ENCODE measurements at places on chromosomes 1 and 21.

GRCh38 chr1:224533517-224533916 is 82.6 kb upstream of the CNIH3 start:
- DNase-seq, result no peak

- no peak for DNase-seq
These were observed 5.8 kb downstream of the BCL9 start for GRCh38 chr1:147547065-147547464.

GRCh38 chr21:29185172-29185571 is 54.7 kb downstream of the MAP3K7CL start:
- no peak for DNase-seq

GRCh38 chr21:25750085-25750484 is 15.3 kb downstream of the GABPA start:
- no peak for DNase-seq

DNA sequence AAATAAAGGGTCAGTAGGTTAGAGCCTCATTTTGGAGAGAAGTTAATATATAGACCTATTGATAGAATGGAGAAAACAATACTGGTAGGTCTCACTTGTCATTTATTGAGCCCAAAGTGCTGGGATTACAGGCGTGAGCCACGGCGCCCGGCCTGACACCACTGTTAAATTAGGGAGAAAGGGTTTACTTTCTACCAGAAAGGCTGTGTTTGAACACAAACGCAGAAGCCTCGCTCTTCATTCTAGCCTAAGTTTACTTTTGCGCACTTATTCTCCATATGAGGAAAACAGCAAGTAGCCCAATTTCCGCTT is 710 bp upstream of the PRPF3 start:
- no peak for DNase-seq

GRCh38 chr1:234371414-234371813 is 1.8 kb upstream of the COA6 start:
- no peak for DNase-seq

DNA sequence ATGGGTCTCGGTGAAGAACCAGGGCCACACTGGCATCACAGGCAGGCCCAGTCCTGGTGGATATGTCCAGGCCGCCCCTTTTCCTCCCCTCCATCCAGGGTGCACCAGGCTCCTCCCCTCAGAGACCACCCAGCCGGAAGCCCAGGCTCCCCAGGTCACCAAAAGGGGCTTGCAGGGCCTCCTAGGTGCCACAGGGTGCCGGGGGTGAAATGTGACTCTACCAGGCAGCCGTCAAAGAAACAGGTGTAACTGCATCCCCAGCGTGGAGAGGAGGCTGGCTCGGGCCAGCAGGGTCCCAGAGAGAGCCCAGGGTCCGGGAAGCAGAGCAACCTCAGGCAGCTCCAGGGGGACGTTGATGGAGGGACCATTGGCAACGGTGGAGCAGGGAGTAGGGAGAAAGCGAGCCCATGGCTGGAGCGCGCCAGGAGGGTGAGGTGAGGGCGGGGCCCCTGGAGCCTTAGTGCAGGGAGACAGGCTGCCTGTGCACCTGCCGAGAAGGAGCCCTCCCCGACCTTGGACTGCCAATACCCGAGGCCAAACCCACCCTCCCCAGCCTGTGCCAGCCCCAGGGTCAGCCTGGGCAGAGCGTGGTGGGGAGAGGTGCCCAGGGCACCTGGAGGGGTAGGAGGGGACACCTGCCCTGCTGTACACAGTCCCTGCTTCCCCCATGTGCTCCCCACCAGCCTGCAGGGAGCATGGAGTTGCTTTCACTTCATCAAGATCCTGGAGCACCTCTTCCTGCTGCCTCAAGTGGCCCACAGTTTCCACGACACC is 48.3 kb upstream of the POFUT2 start:
- no peak for DNase-seq

DNA sequence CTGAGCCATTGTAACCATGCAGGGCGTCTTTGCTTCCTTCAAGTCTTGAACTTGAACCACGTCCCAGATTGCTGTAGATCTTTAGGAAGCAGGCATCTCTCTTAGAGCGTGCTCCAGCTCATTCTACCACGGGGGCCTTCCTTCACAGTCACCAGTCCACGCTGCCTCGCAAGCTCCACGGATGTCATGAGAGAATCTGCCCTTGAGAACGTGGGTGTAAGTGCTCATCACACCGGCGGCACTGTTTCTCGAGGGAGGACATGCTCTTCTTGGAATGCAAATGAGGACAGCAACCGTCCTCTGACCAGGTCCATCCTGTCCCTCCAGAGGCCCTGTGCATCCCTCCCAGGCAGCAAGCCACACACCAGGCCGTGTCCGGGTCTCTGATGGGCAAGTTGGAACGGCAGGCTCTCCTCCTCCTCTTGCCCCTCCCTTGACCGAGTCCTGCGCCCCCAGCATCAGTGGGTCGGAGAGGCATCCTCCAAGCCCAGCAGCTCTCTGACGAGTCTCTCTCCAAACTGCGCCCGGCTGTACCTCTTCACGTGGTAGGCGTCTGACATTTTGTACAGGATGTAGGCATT is 103.1 kb downstream of the PGBD5 start:
- DNase-seq, result no peak

DNA sequence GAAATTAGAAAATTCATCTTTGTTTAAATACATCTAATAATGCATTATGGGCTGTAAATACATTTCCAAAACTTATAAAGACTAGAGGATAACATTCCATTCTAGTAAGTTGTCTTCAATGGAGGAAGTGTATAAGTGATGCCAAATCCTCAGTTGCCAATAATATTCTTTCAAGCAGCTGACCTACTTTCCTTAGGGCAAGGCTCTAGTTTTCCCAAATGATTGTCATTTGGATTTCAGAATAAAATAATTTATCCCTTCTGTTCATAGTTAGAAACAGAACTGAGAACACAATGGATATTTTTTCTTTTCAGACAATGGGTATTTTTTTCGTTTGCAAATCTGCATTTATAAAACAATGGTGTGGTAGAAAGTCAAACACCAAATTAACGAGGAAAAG is 354.9 kb upstream of the ADAMTS5 start:
- DNase-seq, result no peak

GRCh38 chr1:32622806-32623681 is 27.3 kb downstream of the ZBTB8OS start:
- DNase-seq, result no peak

- no peak for DNase-seq
These were observed 99.1 kb upstream of the ACTRT2 start for GRCh38 chr1:2921970-2922686.

DNA sequence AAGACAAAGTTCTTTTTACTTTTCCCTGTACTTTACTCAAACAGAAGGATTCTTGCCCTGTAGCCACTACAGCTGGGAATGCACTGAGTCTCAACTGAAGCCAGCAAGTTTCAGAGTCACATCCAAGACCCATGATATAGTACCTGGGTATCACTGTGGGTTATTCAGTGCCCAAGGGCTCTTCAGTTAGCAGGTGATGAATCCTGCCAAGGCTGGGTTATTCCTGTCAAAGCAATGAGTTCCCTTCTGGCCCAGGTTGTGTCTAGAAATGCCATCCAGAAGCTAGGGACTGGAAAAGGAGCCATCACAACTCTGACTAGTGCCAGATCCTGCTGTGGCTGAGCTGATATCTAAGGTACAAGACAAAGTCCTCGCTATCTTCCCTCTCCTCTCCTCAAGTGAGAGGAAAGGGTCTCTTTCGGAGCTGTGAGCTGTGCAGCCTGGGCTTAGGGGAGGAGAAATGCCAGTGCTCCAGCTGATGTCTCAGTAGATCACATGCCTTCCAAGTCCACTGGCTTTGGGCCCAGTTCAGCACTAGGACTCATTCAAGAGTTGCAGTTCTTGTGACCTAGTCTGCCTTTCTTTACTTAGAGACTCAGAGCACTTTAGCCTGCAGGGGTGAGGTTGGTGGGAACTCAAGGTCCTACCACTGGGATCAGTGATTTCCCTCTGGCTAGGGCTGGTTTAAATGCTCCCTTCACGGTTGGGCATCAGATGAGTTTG is 369.4 kb downstream of the TBX15 start:
- DNase-seq, result no peak

DNA sequence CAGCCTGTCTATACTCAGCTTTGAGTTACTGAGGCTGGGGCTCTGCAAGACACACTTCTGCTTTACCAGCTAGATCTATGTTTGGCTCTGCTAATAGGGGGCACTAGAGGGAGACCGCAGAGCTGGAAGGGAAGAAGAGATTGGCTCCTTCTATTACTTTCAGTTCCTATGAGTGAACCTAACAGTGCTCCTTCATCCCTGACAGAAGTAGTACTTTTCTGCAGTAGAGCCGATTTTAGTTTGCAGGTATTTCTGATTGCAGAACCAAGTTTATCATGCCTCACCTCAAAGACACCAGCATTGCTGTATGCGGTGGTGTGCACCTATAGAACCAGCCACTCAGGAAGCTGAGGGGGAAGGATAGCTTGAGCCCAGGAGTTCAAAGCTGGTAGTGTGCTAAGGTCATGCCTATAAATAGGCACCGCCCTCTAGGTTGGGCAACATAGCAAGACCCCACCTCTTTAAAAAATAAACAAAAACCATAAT is 5.7 kb upstream of the ZDHHC18 start:
- no peak for DNase-seq

- no peak for DNase-seq
These were observed 78.6 kb downstream of the STUM start for GRCh38 chr1:226627050-226627755.

DNA sequence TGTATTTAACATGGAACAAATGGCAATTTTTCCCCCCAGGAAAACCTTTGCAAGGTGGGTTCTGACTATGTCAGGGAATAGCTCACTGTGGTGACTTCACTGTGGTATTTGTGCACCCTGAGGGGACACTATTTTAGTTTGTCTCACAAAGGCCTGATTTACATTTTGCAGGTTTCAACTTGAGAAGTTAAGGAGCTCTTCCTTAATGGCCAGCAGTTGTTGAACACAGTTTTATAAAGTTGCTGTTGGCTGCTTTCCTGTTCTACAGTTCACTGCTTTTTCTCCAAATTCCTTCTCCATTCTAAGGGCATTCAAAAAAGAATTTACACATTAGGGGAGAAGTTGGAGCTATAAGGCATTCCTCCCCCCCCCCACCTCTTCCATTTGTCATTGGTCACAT is 4.6 kb downstream of the LAMC1 start:
- DNase-seq, result no peak

DNA sequence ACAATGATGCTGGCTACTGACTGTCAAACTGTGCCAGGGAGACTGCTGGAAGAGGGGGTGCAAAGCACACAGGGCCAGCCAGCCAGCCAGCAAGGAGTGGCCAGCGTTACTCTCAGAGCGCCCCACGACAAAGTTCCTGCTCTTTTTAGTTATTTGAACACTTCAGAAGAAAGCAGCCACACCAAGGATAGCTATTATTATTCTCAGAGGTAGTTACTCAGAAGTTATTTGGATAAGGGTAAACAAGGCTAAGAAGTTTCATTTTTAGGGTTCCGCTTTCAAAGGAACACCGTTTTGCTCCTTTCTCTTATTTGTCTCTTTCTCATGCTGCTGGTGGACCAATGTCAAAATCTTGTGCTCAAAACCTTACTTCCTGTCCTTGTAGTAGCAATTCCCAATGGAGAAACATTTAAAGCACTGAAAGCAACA is 59.9 kb downstream of the VANGL2 start:
- DNase-seq, result no peak

- DNase-seq, result no peak
These were observed 6.0 kb downstream of the FNBP1L start for GRCh38 chr1:93453911-93454310.

GRCh38 chr1:9942399-9942938 is 722 bp downstream of the LZIC start:
- DNase-seq, result no peak

- no peak for DNase-seq
These were observed 7.7 kb upstream of the SPATC1L start for GRCh38 chr21:46191686-46192575.

- DNase-seq, result no peak
These were observed 435.2 kb upstream of the KAZN start for GRCh38 chr1:14163246-14163645.

- DNase-seq, result no peak
These were observed 99.1 kb downstream of the CD247 start for GRCh38 chr1:167419245-167419644.

DNA sequence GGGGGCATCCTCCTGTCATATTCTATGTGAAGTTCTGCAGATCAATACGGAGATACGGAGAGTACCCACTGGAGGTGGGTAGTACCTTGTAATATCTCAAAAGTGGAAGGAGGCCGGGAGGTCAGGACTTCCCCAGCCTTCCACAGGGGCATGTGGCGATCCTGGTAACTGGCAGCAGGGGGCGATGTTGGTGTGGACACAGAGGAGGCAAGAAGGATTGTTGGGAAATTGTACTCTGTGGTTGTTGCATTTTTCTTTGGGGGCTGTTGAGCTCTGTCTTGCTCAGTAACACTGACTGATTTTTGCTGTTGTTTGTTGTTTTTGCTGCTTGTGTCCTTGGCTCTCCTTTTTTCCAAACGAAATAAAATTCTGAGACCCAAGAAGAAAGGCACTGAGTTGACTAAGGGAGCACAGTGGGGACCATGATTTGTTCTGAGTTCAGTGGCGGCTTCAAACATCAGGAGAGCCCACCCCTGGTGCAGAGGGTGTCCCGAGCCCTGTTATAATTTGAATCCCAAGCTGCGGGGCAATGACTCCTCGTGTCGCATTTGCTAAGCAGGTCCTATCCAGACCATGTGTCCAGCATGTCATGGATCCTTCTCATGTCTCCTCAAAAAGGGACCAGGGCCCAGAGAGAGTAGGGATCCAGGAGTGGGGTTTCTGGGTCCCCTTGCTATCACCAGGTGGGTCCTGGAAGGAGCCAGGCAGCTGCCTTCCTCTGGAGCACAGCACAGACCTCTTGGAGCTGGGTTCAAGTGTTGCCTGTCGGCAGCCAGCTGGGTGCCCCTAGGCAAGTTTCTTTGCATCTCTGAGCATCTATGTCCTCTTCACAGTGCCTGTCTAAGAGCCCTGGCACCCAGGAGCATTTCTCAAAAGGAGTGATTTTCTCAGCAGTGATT is 22.8 kb downstream of the LHX4 start:
- DNase-seq, result no peak

- no peak for DNase-seq
These were observed 83.9 kb downstream of the ADAMTS1 start for GRCh38 chr21:26761174-26761915.

DNA sequence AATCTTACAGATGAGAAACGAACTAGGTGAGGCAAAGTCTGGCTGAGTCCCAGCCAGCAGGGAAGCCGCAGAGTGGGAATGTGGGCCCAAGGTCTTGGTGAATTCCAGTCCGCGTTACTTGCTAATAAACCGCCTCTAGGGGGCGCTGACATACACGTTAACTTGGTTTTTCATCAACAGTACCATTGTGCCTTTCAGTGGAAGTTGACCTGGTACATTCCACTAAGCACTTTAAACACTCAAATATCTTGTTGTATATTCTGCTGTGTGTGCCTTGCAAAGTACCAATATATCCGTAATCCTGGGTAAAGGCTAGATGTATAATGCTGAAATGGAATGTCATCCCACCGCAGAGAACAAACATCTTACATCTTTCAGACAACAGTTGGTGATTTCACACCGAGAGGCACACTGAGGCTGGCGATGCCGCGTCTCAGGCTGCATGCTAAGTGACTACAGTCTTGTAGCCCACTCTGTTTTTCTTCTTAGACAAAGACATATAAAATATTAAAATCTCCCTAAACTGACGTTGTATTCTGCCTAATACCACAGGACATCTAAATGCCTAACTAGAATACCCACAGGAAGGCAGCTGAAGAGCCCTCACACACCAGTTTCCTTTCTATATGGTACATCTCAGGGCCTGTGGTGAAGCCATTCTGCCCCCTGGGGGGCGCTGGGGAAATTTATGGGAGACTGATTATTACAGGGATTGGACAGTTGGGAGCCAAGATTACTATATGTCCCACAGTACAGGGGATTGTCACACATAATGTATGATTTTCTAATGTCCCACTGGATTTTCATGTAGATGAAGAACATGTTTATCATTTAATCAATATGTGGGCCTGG is 49.2 kb upstream of the C1orf198 start:
- no peak for DNase-seq
